ENCODE measurements at places on chromosomes 13 and 19.

DNA sequence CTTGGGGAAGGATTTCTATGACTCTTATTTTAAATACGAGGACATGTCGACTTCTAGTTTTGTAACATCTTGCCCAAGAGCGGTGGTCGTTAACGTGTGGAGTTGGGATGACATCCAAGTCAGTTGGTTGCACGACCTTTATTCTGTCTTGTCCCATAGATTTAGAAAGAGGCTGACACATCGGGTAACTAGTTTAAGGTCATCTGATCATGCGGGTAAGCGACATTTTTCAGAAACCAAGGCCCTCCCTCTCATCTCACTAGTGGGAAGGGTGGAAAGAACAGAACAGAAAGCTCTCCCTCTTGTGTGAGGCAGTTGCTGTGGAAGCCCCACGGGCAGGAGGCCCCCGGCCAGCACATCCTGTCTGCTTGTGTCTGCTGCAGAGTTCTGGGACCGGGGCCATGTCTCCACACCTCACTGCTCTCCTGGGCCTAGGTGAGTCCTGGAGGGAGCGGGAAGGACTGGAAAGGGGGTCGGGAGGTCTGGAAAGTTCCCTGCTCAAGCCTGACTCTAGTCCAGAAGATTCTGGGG lies at the start of gene LAIR2:
LAIR2 (plus strand) TSS at position 314 of the 531 bp plus-strand sequence; CDS start at position 402, 88 bp downstream.
- DNase-seq: no peak

- no peak for DNase-seq
Observed at GRCh38 chr13:98060282-98060681, 82.6 kb upstream of the FARP1 start.

- DNase-seq: peak; percentile 69
Observed at GRCh38 chr19:57648331-57649003, 15.5 kb downstream of the ZNF211 start.

DNA sequence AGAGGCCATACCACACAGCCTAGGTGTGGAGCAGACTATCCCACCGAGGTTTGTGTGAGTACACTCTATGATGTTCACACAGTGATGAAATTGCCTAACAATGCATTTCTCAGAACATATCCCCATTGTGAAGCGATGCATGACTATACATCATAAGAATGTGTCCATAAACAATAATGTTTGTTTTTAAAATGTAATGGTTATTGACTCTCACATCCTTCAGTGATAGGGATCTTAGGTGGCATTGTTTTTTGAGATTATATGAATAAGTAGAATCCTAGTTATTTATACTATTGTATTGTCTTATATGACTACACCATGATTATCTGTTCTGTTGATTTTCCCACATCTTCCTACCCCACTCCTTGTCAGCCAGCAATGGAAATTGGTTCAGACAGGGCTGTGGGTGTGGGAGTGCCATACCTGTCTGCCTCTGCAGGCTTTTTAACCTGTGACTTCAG lies 13.6 kb downstream of the CCNA1 start:
- DNase-seq: no peak

GRCh38 chr13:79533781-79534400 lies 52.9 kb downstream of the NDFIP2 start:
- DNase-seq: no peak
